ENCODE measurements at places on chromosomes 5 and 9.

DNA sequence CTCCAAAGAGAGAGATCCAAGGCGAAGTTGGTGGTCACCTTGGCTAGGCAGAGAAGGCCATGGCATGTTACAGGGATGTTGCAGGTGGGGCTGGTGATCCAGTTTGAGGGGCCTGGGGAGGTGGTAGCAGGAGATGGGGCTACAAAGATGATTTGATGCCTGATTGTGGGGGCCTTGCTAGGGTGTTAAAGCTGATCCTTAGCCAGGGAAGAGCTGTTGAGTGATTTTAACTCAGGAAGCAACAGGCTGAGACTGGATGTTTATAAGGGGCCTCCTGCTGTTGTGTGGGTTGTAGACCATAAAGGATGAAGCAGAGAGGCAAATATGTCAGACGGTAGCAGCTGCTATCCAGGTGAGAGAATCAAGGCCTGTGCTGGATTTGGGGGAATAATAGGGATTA is 19.0 kb upstream of the SMAD5 start:
- DNase-seq = no peak

DNA sequence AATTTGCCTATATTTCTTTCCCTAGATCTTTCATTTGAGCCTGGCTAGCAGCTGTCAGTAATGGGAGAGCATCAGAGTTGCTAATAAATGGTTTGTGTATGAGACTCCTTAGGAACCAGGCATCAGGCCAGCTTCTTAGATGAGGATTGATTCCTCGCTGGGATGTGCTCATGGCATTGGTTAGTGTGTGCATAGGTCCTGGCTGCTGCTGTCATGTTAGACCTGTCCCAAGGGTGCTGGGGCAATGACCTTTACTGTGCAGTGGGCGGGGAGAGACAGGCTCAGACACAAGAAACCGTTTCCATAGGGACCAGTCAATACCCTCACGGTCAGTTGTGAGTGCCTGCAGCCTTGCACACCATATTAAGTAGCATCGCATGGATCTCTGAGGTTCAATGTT is 112.3 kb upstream of the NR3C1 start:
- DNase-seq = no peak

GRCh38 chr9:82331079-82331478 is 342.5 kb downstream of the SPATA31D1 start:
- DNase-seq = no peak

DNA sequence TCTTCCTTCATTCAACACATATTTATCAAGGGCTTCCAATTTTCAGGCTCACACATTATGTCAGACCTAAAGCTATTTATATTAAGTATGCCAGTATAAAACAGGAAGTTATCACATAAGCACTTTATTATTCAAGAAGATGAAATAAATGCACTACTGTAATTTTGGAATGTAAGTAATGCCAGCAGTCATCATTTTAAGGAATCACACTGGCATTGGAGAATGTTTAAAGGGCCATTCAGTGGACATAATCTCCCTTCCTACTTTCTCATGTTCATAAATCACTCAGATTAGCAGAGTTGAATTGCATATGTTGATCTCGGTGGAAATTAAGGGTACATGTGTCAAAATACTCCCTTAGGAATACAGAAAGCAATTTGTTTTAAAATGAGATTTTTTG is 164.4 kb downstream of the GIN1 start:
- no peak for DNase-seq

DNA sequence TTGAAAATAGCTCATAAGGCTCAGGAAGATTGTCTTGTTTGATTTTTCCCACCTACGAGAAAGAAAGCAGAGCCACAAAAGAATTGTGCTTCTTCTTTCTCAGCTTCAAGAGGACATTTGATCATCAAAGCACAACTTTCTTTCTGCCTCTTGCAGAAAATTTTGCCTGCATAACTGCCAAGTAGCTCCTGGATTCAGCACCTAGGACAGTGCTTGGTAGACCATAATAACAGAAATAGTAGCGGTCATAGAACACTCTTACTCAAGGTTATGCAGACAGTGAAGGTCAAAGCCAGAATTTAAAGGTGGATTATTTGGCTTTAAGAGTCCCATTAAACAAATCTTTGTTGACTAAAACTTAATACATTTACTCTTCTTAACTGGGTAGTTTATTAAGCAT is 594.7 kb upstream of the CCNG1 start:
- no peak for DNase-seq

DNA sequence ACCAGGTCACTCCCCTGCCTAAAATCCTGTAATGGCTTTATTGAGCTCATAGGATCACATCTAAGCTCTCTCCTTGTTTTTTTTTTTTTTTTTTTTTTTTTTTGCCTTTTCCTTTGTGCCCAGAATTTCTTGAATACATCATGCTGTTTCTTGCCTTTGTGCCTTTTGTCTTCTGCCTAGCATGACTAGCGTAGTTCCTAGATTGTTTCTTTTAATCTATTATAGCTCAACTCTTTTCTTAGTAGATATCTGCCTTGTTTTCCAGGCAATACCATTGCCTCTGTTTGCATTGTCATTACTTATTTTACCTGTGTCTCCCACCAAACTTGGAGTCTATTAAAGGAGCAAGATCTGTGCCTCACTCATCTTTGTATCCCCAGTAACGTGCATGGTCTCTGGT is 106.1 kb upstream of the C9orf72 start:
- DNase-seq = no peak

DNA sequence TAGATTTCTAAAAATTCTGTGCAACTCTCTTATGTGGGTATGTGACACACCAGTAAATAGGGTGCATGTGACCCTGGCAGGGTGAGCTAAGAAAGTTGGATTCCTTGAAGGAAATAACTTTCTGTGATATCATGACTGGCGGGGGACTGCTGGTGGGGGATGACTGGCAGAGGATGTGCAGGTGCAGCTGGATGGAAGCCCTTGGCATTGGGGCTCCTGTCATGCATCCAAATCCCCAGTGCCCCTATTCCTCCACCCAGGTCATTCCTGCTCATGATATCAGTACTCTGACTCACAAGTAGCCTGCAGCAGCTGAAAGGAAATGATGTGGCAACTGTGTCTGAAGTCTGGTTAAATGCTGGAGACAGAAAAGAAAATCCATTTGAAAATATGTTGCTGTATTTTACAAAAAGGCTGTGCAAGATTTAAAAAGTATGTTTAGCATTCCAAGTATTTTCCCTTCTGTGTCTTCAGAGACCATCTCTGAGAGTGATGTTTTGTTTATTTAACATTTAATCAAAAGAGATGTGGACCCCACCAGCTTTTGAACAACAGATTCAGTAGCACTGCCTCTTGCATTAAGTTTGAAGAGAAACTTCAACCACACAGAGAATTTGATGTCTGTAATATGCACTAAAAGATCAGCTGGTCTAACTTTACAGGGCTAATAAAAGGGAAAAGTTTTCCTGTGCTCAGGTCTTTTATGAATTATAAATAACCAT is 17.9 kb upstream of the ZSWIM6 start:
- no peak for DNase-seq

- no peak for DNase-seq
These were observed 32.1 kb downstream of the USP20 start for GRCh38 chr9:129867136-129868022.

DNA sequence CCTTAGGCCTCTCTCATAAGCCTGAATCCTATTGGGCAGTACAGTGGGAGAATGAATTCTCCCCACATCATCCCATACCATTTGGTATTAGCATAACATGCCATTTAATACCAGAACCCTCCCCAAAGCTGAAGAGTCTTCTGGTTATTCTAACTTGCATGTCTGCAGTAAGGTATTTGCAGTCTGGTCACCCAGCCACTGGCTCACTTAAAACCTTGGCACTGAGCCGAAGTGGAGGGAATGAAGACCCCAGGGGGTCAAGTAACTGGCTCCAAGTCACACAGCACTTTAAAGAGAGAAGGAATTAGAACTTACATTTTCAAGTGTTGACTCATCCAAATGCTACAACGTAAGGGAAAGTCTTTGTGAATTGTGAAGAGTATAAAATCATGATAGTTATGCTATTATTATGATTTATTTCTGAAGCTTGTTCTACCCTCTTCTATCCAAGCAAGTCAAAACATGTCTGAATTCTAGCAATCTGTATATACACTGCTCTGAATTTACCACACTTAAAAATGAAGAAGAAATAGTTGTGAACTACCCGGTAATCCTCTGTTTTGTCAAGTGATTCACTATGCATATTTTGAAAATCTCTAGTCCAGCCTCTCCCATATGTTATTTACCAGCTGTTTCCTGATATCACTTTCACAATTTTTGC is 28.5 kb downstream of the GLRA1 start:
- DNase-seq = no peak

DNA sequence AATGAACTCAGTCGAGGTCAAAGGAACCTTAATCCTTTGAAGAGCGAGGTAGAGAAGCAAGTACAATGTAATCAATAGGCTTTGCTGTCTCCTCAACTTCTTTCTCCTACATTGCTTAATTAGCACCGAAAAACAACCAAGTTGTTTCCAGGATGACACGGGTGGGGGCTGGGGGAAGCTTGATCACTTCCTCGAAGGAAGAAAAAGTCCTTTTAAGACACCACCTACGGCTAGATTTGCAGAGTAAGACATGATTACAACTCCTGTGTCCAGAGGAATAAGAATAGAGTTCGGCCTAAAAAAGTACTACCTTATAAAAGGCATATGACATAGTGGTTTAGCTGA is 811 bp upstream of the ARRDC3 start:
- no peak for DNase-seq

All from NCI-H1436 treated with DMSO at 0.1 percent for 48 hours (cell line).